B cell (primary cell): ENCODE measurements at places on chromosomes 3 and 15.

DNA sequence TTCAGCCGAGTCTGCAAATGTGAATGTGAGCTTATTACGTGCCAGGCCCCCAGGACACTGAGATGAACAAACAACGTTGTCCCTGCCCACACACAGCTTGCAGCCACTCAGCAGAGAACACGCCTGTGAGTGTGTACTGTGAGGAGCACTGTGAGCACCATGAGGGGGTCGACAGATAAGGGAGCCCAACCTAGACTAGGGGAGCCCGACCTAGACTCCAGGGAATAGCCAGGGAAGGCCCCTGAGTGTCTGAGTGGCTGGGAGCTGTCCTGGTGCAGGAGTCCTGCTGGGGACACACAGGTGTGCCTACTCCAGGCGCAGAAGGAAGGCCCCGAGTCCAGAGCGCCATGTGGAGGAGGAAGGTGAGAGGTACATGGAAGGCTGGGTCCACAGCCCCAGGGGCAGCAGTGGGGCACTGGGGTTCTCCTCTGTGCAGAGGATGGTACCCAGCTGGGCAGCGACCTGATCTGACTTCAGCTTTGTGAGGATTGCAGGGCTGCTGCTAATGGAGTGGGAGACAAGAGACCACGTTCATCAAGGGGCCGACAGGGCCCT, 36.5 kb downstream of the MGLL start:
- H3K27ac ChIP-seq: no peak overlapping the region
- no peaks in the 10 kb centered on the region for H3K4me1 ChIP-seq
- H3K4me3 ChIP-seq: no peak overlapping the region
- no peaks in the 10 kb centered on the region for H3K27me3 ChIP-seq

GRCh38 chr3:196700801-196701200, 11.2 kb downstream of the CEP19 start:
- no peaks in the 10 kb centered on the region for H3K36me3 ChIP-seq
- H3K4me1 ChIP-seq: no peaks in the 10 kb centered on the region
- H3K4me3 ChIP-seq: no peak overlapping the region
- no peaks in the 10 kb centered on the region for H3K27me3 ChIP-seq
- no peak for DNase-seq

DNA sequence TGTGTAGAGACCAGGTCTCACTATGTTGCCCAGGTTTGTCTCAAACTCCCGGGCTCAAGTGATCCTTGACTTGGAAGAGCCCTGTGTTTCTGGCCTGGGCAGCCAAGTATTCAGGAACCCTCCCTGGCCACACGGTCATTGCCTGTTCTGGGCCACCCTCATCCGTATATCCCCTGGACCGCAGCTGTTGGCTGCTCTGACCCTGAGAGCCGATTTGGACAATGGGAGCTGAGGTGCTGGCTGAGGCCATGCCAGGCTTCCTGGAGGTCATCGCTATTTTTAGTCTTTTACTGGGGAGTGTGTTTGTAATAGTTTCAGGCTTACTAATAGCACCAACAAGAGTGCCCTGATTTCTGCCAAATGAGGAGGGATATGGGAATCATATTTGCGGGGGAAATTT, 60.7 kb downstream of the ADAMTS7 start:
- H3K4me3 ChIP-seq: no peak overlapping the region
- no peaks in the 10 kb centered on the region for H3K4me1 ChIP-seq
- H3K36me3 ChIP-seq: no peaks in the 10 kb centered on the region
- no peak overlapping the region for H3K27ac ChIP-seq
- no peak for DNase-seq

DNA sequence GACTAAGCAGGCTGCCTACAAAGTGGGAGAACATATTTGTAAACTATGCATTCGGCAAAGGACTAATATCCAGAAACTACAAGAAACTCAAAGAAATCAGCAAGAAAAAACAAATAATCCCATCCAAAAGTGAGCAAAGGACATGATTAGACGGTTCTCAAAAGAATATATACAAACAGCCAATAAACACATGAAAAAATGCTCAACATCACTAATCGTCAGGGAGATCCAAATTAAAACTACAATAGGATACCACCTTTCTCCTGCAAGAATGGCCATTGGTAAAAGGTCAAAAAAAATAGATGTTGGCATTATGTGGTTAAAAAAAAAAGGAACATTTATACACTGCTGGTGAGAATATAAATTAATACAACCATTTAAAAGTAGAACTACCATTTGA, 259.6 kb upstream of the SLITRK3 start:
- H3K4me1 ChIP-seq: no peaks in the 10 kb centered on the region
- no peaks in the 10 kb centered on the region for H3K27me3 ChIP-seq

DNA sequence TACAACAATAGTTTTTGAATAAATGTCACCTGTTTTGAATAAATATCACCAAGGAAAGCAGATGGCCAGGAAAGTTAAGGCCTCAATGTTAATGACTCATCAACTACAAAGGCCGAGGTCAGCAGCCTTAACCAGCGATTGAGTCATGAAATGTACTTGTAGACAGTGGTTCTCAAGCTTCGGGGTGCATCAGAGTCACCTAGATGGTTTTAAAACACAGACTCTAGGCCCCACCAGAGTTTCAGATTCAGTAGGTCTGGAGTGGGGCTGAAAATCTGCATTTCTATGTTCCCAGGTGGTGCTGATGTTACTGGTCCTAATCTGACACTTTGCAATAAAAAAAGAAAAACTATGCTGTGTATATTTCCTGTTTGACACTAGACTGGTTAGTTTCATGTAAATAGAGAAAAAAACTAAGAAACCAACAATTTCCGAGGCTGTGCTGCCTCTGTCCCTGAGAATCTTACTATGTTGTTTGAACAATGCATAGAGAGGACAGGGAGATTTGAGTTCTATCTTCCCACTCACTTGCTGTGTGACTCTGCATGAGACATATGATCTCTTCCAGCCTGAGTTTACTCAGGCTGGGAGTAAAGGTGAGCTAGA, 9.8 kb downstream of the RAB27A start:
- peak overlapping the region; percentile 74 for H3K27ac ChIP-seq
- peak; percentile 23 for DNase-seq
- H3K4me3 ChIP-seq: no peak overlapping the region
- H3K4me1 ChIP-seq: peaks cover 46% of the 10 kb centered on the region
- H3K36me3 ChIP-seq: no peaks in the 10 kb centered on the region
- no peaks in the 10 kb centered on the region for H3K27me3 ChIP-seq

GRCh38 chr3:127685708-127686511, 13.2 kb downstream of the ABTB1 start:
- no peak overlapping the region for H3K4me3 ChIP-seq
- peaks cover 2% of the 10 kb centered on the region for H3K27me3 ChIP-seq
- no peak overlapping the region for H3K27ac ChIP-seq
- no peaks in the 10 kb centered on the region for H3K36me3 ChIP-seq
- H3K4me1 ChIP-seq: peaks cover 17% of the 10 kb centered on the region

DNA sequence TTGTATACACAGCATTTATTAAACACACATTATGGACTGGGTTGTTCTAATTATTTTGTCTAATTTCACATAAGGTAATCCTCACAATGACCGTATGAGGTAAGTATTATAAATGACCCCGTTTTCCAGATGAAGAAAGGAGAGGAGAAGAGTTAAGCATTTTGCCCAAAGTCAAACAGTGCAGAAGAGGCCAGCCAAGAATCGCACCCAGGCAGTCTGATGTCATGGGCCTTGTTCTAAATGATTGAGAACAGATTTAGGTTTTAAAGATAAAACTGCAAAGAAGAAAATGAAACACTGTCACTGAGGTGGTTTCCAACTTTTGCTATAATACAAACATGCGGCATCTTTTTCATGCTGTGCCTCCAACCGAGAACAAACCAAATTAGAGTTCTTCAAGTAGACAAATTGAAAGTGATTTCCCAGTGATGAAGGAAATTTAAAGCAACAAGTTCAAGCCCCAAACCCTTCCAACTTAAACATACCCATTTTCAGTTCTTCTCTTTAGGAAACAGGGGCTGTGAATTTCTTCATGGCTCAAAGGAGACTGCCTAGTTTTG, 155.3 kb downstream of the THRB start:
- no peak overlapping the region for H3K27ac ChIP-seq
- H3K4me1 ChIP-seq: no peaks in the 10 kb centered on the region
- no peaks in the 10 kb centered on the region for H3K36me3 ChIP-seq
- no peak overlapping the region for H3K4me3 ChIP-seq
- no peak for DNase-seq
- H3K27me3 ChIP-seq: no peaks in the 10 kb centered on the region

GRCh38 chr3:56484525-56485032, 16.3 kb upstream of the ERC2 start:
- H3K27me3 ChIP-seq: no peaks in the 10 kb centered on the region
- DNase-seq: no peak
- H3K4me3 ChIP-seq: no peak overlapping the region
- no peak overlapping the region for H3K27ac ChIP-seq
- H3K36me3 ChIP-seq: no peaks in the 10 kb centered on the region
- no peaks in the 10 kb centered on the region for H3K4me1 ChIP-seq

GRCh38 chr3:53158765-53159155, 2.2 kb upstream of the PRKCD start:
- H3K27ac ChIP-seq: no peak overlapping the region
- peaks cover 46% of the 10 kb centered on the region for H3K4me1 ChIP-seq
- DNase-seq: no peak
- H3K36me3 ChIP-seq: no peaks in the 10 kb centered on the region
- no peaks in the 10 kb centered on the region for H3K27me3 ChIP-seq

- H3K36me3 ChIP-seq: no peaks in the 10 kb centered on the region
- H3K27me3 ChIP-seq: no peaks in the 10 kb centered on the region
- H3K27ac ChIP-seq: no peak overlapping the region
- H3K4me1 ChIP-seq: no peaks in the 10 kb centered on the region
These were observed 790.0 kb downstream of the FHIT start for GRCh38 chr3:60461267-60461666.

DNA sequence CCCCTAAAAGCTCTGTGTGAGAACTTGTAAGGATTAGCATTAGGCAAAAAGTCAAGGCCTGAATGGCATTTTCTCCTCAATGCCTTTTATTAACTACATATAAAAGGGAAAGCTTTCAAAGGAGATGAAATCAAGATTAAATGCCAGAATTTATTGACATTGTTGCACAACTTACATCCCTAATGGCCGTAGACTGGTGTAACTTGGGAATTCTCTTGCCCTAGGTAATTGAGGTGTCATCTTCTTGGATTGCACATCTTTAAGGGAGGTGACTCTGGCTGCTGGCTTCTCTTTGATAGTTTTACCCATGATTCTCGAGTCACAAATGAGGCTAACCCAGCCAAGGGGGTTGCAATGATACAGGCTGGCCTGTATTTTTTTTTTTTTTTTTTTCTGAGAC, 249.1 kb downstream of the TBL1XR1 start:
- no peaks in the 10 kb centered on the region for H3K36me3 ChIP-seq

DNA sequence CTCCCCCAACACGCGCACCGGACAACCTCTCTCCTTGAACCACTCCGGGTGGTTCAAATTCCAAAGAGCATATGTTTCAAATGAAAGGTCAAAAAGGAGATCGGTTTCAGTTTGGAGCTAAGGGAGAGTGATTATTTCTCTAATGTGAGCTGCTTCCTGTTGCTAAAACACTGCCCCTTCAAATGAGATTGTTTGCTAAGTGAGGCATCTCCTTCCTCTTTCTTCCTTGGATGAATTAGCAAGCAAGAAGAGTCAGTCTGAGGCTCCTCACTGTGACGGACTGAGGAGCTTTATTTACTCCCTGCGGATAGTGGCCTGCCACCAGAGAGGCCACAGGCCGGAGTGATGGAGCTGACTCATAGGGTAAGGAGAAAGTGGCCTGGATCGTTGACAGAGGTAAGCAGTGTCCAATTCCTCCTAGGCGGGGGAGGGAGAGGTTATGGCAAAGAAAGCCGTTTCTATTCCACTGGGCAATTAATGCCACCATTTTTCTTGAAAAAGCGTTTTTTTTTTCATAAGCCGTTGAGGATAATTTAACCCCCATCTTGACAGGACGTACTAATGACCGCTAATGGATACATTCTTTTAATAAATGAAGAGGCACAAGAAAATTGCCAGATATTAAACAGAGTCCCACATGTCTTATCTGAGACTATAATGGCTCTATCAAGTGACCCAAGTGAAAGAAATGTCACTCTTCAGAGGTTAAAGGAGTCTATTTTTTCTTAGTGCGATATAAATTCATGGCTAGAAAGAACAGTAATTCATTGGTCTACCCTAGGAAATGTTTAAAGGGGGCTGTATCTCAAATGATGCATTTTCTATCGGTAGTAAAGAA, 167.0 kb upstream of the ANKRD28 start:
- no peak overlapping the region for H3K27ac ChIP-seq
- no peaks in the 10 kb centered on the region for H3K27me3 ChIP-seq
- no peaks in the 10 kb centered on the region for H3K36me3 ChIP-seq

GRCh38 chr3:53195602-53196574, 34.9 kb downstream of the PRKCD start:
- DNase-seq: peak; percentile 81
- H3K27me3 ChIP-seq: no peaks in the 10 kb centered on the region

GRCh38 chr3:21238661-21239060, 512.3 kb downstream of the ZNF385D start:
- H3K4me1 ChIP-seq: no peaks in the 10 kb centered on the region
- H3K27ac ChIP-seq: no peak overlapping the region
- H3K4me3 ChIP-seq: no peak overlapping the region
- H3K27me3 ChIP-seq: no peaks in the 10 kb centered on the region
- no peaks in the 10 kb centered on the region for H3K36me3 ChIP-seq

- no peaks in the 10 kb centered on the region for H3K27me3 ChIP-seq
- no peaks in the 10 kb centered on the region for H3K4me1 ChIP-seq
- H3K36me3 ChIP-seq: peaks cover 52% of the 10 kb centered on the region
- no peak for DNase-seq
- H3K4me3 ChIP-seq: no peak overlapping the region
These were observed 26.1 kb downstream of the TAMM41 start for GRCh38 chr3:11820531-11821041.

DNA sequence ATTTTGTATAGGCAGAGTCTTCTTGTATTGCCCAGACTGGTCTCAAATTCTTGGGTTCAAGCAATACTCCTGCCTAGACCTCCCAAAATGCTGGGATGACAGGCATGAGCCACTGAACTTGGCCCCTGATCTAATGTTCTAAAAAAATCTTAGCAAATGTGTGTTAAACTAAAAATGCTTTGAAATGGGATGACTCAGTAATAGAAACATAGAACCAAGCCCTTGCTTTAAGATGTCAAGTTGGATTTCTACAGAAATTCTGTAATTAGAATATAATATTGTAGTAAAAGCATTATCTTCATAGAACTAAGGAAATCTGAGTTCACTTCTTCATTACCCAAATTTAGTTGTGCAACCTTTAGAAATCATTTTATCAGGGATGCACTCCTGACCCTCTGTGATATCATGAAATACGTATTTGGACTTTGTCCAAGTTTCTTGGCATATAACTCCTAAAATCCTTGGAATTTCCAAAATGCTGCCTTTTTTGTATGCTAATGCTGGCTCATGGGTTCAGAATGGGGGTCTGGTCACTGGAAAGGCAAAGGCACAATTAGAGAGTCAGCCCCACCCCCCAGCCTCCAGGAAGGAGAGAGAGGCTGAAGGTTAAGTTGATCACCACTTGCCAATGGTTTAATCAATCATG, 217.3 kb downstream of the TP63 start:
- no peak overlapping the region for H3K4me3 ChIP-seq
- DNase-seq: no peak
- no peaks in the 10 kb centered on the region for H3K36me3 ChIP-seq
- no peaks in the 10 kb centered on the region for H3K4me1 ChIP-seq
- no peaks in the 10 kb centered on the region for H3K27me3 ChIP-seq
